ENCODE measurements at places on chromosomes 5 and 9.

DNA sequence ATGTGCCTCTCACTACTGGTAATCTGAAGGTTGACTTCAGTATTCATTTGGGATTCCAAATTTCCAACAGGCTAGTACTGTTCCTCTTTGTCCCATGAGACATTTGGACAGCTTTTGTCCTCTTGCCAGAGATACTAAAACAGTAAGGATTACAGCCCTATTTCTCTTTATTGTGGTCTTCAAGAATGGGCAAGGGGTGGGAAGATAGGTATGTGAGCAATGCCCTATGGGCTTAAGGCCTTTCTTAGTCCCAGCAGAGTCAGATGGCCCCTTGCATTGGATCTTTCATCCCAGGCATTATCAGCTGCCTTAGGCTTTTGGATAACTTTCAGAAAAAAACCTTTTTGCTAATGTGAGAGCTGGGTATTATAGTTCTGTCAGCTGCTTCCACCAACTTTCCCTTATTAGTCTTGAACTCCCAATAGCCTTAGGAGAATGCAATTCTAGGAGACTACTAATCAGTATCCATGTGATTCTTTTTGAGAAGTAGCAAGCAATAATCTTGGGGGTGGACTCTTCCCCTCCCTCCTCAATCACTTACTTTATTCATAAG, 361.1 kb upstream of the NUDT12 start:
- DNase-seq = no peak

GRCh38 chr5:157109744-157110143, 900 bp upstream of the HAVCR2 start:
- no peak for DNase-seq

DNA sequence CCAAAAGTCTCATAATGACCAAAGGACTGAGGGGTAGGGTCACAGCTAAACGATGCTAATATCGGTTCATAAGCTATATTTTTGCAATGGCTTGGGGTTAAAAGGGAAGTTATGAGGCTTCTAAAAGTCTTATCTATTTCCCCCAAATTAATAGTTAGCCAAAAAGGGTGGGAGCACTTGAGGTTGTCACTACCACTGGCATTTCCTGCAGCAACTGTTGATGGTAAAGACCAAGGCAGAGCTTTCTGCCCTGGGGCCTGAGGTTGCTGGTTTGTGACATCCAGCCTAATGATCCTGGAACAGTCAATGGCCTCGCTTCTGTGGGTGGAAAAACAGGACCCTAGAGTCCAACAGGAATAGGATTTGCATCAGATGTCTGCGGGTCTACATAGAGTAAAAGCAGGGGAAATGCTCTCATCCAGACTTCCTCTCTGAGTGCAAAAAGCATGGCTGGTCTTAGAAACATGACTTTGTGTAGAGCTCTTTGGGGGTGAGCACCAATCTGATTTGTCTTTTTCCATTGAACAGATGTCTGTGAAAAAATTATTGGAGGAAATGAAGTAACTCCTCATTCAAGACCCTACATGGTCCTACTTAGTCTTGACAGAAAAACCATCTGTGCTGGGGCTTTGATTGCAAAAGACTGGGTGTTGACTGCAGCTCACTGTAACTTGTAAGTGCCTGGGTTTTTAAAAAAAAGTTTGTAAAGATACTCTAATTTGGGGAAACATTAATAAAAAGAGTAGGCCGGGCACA, 2.7 kb downstream of the GZMA start:
- DNase-seq = no peak

DNA sequence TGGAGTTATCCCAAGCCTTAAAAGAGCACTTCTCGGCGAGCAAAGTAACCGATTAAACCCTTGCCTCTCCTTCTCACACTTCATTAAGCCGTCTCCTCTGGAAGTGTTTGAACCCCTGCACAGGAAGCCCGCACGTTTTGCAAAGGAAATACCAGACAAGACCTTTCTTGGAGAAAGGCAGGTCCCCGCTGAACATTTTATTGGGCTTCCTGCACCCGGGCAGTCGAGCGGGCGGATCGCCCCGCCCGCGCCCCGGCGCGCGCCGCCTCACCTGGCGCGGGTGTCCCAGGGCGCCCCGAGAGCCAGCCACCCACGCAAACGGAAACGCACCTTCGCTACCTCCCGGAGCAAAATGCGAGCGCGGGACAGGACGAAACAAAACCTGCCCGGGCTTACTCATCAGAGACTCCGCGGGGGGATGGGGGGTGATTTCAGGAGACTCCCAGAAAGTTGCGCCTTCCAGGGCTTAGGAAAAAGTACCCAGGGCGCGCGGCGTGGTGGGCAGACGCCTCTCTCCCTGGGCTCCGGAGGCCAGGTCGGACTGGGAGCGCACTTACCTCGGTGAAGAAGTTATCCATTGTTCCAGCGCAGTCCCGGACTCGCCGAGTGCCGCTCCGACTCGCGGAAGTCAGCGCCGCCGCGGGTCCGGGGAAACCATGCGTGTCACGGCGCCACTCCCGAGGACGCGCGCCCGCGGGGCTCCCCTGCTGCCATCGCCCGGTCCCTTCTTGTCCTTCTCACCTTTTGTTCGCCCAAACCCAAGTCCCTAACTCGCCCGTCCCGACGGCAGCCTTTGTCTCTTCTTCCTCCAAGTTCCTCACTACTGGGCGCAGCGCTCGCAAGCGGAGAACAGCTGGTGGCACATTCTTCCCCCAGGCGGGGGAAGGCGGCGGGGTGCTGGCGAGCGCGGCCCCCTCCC, 598 bp downstream of the MYO10 start:
- no peak for DNase-seq

Data from activated CD4-positive, alpha-beta T cell treated with anti-CD3 and anti-CD28 coated beads for 24 hours (primary cell).